ENCODE measurements at places on chromosomes 12 and 14.

- no peak for DNase-seq
Observed at GRCh38 chr12:50246873-50247612, 36.3 kb downstream of the LIMA1 start.

DNA sequence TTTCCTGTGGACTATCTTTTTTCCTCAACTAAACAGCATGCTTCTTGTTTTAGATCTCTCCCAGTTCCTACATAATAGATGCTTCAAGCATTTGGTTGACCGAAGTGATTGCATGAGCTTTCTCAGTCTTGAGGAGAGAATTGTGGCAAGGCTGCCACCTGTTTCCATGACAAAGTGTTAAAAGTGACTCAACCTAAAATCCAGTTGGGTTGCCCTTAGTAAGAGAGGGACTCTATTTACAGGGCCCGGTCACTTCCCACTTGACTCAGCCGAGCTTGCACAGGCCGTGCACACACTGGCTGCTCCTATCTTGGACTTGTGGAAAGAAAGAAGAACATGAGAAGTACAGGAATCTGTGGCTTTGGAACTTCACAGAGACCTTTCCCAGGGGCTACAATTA lies 2.1 kb upstream of the B4GALNT3 start:
- DNase-seq = no peak

GRCh38 chr14:32426028-32426427 lies 96.9 kb downstream of the AKAP6 start:
- peak; percentile 4 for DNase-seq

GRCh38 chr12:83042441-83043200 lies 355.9 kb downstream of the TMTC2 start:
- no peak for DNase-seq

DNA sequence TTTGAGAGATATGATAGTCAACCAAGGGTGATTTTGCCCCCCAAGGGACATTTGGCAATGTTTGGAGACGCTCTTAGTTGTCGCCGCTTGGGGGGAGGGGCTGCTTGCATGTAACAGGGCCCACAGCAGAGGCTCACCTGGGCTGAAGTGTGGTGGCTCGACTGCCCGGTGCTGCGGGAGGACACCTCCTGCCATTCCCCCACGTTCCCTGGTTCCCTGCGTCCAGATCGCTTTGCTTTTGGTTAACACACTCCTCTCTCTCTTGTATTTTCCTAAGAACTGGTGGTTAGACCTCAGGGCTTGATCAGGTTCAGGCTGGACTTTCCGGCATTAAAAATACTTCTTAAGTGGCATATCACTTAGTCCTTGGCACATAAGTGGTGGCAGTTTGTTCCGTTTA lies 18.9 kb downstream of the PPP2R5C start:
- no peak for DNase-seq

DNA sequence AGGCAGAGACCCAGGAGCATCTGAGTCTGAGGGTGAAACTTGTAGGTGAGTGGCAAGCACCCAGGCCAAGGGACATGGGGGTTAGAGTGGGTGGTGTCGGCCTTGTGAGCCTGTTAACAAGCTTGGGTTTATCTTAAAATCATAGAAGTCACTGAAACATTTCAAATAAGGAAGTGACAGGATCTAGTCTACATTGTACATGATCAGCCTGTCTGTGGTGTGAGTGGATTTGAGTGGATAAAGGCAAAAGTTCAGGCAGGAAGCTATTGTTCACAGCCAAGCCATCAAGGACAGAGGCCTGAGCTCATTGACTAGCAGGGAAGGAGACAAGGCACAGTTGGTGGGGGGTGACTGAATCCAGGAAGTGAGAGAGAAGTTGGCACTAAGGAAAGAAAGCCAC lies 59.3 kb upstream of the FKBP4 start:
- DNase-seq = no peak

DNA sequence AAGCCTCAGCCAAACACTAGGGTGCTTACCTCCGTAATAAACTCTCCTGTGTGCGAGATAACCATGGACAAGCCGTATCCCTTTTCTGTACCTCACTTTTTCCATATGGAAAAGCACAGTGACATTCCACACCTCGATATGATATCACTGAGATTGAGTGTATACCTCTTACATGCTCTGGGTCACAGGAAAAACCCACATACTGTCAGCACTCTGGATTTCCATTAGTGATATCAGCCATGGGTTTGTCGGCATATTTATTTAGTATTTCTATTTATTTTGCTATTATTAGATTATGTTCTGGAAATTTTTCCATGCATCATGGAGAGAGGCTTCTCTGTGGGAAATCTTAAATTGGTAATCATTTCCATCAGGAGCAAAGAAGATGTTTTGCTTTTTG lies 28.0 kb upstream of the DAAM1 start:
- no peak for DNase-seq

DNA sequence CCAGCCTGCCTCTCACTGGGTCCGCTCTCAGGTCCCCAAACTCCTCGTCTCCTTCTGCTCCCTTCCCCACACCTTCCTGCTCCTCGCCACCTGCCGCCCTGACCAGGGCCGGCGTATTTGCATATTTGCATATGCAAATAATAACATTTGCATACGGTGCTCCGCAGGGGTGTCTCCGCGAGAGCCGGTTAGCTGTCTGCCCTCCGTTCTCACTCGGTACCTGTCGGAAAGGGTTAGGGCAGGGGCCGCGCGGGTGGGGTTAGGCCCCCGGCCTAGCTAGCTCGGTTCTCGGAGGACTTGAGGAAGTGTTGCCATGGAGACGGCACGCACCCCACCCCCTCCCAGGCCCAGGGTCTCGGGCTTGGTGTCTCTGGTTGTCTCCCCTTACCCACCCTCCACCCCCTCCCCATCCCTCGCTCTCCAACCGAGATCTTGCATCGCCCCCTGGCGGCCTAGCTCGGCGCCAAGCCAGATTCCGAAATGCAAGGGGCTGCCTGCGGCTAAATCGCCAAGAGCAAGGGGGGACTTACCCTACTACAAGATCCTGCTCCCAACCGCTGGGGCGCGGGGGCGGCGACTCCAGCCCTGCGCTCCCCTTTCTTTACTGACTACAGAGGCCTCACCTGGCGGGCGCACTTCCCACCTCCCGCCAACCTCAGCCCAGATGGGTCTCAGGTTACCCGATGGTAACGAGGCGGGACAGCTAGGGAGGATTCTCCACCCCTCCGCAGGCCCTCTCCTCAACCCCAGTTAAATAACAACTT lies 8.1 kb downstream of the STAC3 start:
- DNase-seq = peak; percentile 90

- no peak for DNase-seq
Observed at GRCh38 chr14:81550001-81550637, 16.5 kb upstream of the SEL1L start.

DNA sequence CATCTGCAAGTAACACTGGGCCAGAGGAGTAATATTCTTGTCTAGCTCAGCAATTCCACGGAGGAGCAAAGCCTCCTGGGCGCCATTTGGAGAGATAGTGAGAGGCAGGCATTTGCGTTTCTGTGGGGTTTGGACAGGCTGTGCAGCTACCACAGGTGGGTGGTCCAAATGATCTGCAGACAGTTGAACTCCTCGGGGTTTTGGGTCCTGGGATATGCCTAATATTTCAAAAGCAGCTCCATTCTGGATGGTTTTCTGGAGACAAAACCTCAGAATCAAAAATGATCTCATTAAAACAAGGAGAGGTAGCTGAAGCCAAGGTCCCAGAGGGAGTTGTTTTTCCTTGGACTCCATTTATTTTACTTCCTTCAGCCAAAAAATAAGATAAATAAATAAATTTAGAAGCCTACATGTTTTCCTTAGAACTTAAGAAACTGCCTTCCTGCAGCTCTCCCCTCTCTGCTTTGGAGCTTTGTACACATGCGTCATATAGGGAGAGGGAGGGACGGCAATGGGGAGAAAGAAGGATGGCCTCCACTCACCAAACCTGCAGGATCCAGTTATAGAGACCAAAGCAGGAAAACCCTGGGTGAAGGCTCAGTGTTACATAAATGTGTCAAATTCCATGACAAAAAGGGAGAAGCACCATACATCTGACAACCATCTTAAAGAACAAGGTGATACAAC lies 227.3 kb upstream of the DAAM1 start:
- DNase-seq = no peak

DNA sequence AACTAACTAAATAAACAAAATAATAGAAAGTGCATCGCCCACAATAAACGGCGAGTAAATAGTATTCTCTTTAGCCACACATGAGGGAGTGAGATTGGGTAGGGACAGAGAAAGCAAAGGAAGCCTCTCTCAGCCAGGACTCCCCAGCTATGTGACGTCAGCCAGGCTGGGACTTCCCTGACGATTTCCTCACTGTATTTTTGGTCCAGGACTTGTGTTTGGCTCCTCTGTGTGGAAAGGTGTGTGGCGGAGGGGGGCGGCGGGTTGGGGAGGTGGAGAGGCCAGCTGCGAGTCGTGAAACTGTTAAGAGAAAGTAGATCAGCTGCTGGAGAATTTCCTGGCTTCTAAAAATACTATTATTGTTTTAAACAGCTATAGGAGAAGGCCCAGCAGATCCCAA lies 1124.6 kb downstream of the AACS start:
- DNase-seq = no peak

DNA sequence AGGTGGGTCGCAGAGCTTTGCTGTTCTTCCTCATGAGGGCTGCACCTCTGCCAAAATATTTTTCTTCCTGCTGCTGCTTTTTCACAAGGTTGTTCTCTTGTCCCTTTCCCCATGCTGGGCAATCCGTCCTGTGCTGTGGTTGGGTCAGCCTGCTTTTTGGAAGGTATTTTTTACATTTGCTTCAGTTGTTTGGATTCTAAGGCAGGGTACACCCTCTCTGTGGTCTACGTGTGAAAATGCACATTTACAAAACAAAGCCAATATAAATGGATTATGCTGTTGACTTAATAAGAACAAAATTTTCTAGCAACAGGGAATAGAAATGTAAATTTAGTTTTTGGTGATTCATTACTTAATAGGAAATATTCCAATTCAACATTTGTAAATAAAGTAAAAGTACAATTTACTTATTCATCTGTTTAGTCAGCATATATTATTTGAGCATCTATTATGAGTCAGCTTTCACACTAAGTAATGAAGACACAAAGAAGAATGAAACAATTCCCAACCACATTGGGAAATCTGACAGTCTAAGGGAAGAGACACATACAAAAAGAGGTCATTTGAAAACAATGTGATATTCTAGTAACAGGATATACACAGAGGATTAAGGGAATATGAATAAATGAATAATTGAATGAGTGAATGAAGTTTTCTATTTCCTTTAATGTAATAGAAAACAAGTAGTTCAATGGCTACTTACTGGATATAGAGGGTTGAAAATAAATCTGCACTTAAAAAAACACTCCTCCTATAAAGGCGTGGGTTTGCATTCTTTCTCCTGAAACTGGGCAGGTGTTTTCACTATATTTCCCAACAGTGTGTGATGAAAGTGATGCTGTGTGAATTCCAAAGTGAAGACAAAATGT lies 94.6 kb upstream of the PRICKLE1 start:
- no peak for DNase-seq

GRCh38 chr12:105418821-105419291 lies 88.4 kb downstream of the C12orf75 start:
- no peak for DNase-seq

GRCh38 chr14:71574976-71575375 lies 357.3 kb upstream of the RGS6 start:
- DNase-seq = no peak

DNA sequence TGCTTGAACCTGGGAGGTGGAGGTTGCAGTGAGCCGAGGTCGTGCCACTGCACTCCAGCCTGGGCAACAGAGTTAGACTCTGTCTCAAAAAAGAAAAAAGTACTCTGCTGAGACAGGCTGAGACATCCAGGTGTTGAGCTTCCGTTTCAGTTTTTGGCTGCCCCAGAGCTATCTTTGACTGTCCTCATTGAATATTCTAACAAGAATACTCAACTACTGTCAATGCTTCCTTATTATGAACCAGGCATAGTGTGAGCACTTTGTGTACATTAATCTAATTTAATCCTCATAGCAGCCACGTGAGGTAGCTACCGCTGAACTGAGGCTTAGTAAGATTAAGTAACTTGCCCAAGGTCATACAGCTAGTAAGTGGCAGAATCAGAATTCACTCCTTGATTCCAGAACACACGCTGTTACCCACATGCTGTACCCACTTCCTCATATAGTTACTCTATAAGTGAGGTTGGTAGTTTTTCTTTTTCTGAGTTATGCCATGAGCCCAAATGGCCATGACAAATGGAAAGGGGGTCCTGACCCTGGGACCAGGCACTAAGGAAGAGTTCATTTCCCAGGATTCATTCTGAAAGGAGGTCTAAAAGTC lies 11.3 kb downstream of the ALDH1L2 start:
- no peak for DNase-seq

DNA sequence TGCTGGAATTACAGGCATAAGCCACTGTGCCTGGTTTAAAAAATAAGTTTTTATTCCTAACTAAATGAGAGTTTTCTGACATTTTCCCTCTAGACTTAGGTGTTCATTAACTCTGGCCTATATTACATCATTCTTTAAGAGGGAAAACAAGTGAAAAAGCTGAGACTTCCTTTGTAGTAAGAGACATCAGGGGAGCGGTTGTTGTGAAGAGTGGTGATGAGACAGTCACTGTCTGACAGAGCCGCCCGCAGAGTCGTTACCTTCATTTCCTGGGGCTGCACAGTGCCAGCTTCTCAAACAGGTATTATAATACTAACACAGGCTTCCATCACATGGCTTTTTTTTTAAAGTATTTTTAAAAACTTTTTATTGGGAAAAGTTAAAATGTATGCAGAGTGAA lies 19.7 kb upstream of the TDRD9 start:
- DNase-seq = no peak

GRCh38 chr12:128671528-128672042 lies 152.2 kb downstream of the SLC15A4 start:
- DNase-seq = no peak

- no peak for DNase-seq
Observed at GRCh38 chr12:123354600-123354999, 10.0 kb downstream of the SBNO1 start.

DNA sequence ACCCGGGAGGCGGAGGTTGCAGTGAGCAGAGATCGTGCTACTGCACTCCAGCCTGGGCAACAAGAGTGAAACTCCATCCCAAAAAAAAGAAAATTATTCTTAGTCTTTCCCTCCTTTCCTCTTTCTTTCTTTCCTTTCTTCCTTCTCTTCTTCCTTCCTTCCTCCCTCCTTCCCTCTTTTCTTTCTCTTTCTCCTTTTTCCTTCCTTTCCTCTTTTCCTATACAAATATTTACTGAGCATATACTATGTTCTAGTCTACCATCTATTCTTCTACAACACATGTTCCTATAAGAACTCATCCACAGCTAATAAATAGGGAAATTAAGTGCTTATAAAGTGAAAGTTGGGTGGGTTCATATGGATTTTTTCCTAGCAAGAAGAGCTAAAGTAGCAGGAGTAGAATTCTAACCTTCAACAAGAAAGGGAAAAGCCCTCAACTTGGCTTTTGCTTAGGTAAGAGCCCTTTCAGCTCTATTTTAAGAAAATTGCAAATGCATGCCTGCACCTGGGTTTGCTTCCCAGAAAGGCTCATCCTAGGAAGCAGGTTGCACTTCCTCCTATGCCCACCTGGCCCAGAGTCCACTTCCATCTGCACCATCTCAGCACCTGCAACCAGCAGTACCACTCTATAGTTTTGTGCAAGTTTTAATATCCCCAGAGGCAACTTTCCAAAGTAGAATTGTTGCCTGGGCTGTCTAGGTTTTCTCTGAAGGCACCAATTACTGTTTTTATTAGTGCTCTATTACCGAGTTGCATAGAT lies 122.0 kb upstream of the CCND2 start:
- DNase-seq = no peak

All from NCI-H146 (cell line).